ENCODE measurements at places on chromosomes 2 and 18.

- no peak for DNase-seq
These were observed 253.8 kb downstream of the FBXO15 start for GRCh38 chr18:73893880-73894279.

GRCh38 chr18:58215011-58215410, 171.0 kb downstream of the NEDD4L start:
- no peak for DNase-seq

- DNase-seq: no peak
These were observed 141.4 kb downstream of the MBP start for GRCh38 chr18:76991021-76991688.

DNA sequence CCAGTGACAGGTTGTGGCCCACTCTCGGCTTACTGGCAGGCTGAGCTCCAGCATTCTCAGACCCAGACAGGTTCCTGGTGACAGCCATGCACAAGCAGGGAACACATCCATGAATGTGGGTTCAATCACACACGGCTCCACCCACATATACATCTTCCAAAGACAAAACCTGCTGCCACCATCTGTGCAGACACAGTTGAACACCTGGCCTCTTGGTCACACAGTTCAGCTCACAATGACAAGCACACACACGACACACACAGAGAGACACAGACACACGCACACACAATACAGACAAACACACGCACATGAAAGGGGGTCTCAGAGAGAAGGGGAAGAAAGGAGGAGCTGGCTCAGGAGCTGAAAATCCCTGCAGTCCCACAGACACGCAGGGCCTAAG, 32.1 kb upstream of the PTMA start:
- DNase-seq: no peak

- DNase-seq: no peak
These were observed 205.8 kb upstream of the NRXN1 start for GRCh38 chr2:51237626-51238271.

DNA sequence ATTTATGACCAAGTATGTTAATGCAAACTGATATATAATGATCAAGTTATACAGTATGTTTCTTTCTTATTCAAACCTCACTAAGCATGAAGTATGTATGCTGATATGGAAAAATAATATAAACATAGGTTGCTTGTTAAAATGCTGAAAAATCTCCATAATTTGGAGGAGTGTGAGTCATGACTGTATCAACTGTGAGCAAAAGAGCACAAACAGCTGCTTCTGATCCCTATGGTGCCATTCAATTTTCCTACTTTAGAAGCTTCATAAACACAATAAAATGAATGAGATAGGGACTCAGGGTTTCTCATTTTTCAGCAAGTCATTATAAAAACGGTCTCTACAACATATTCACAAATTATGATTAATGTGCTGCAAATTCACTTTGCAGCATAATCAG, 129.9 kb upstream of the TFPI start:
- DNase-seq: no peak

DNA sequence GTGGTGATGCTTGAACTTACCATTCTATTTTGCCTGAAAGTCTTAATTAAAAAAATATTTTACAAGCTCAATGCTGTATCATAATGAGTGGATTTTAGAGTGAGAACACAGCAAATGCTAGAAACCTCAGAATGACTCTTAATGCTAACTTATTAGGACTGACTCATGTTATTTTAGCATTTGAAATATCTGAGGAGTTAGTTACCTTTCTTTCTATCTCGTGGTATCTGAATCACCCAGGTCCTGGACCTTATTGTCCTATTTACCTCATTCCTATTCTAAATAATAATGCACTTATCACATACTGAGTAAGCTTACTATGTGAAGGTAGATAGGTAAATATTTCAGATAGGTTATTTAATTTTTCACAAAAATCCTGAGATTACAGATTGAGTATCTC, 70.7 kb downstream of the SOS1 start:
- no peak for DNase-seq

GRCh38 chr2:77552956-77553355, 30.8 kb upstream of the LRRTM4 start:
- DNase-seq: no peak

- no peak for DNase-seq
These were observed 40.8 kb downstream of the BCL11A start for GRCh38 chr2:60512641-60513040.

DNA sequence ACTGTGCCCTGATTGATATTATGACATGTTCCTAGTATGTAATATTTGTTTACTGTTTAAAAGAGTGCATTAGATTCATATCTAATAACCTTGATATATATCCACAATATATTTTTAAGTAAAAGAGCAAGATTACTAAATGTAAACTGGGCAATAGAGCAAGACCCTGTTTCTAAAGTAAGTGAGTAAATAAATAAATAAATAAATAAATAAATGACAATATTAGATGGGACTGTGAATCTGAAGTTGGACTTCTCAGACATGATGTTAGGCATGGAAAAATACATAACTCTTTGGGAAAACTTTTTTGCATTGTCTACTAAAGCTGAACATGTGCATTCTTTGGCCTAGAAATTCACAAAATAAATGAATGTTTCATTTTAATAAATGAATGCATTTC, 164.7 kb downstream of the CCDC178 start:
- no peak for DNase-seq

DNA sequence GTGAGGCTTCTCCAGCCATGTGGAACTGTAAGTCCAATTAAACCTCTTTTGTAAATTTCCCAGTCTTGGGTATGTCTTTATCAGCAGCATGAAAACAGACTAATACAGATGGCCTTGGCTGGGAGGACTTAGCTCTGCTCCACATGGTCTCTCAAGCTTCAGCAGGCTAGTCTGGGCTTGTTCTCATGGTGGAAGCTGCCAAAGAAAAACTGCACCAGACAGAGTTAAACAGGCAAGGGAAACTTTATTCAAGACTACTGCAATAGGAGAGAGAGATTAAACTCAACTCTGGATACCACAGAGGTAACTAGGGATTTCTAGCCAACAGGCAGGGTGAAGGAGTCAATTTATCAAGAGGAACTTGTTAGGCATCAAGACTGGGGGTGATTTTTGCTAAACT, 142.1 kb downstream of the CABLES1 start:
- DNase-seq: no peak

DNA sequence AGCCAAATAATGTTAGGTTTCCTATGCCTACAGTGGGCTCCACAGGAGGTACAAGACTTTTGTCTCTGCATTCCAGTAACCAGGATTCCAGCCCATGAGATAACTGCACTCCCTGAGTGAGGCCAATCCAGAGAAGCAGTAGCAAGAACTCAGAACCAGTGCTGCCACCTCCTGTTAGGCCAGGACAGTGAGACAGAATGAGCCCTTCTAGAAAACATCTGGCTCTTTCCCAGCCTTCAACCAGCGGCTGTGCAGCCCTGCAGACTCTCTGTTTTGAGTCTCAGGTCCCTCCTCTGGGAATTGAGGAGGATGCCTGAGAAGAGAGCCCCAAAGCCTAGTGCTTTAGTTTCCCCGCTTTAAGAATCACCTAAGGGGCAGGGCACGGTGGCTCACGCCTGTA, 44.2 kb downstream of the ARID5A start:
- DNase-seq: no peak

DNA sequence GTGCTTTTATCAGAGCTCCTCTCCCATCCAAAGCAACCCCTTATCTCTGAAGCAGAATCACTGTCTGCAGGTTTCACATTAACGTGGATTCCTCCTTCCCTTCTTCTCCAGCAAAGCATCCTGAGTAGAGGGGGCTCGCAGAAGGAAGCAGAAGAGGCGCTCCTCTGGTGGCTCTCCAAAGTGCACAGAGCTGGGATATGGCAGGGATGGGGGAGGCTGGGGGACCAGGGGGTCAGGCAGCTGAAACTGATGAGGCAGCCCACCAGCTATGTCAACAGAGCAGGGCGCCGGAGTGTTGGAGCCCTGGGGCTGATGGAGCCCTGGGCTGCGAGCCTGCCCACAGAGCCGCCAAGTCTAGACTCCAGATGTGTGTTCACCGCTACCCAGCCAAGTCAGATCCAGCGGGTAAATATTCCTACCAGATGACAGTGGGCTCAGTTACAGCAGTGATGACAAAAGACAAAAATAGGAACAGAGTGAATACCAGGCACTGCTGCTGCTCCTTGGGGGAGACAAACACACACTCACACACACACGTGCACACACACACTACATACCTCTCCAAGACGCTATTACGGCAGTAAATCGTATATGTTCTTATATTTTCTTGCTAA, 678.3 kb upstream of the ID2 start:
- no peak for DNase-seq

DNA sequence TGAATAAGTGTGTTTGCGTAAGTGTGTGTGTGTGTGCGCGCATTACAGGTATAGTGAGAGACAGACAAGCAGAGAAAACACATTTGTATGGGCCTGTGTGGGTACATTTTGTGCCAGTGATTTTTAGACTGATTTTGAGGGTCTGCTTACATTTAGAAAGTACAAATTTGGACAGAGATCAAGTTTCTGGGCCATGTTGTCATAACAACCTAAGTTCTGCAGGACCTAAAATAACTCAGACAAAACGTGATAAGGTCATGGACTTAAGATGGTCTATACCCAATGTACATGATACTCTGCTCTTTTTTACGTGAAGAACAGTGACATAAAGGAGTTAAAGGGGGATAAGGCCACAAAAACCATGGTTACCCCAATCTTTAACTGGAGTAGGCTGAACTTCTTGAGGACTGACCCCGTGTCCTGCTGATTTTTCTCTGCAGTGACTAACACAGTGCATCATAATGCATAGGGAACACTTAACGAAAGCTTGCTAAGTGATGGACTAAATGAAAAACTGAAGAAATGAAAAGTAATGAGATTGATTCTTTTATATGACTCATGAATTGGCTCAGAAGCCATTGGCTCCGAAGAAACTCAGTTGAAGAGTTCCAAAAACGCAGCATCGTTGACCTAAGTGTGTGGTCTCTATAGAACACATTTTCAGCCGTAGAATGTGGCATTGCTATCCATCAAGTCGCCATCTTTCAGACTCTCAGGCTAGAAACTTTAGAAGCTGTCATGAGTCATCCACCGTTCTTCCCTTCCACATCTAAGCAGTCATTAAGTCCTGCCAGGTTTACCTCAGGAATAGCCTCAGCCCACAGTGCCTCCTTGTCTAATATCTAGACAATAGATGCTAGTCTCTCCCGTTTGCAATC, 61.6 kb upstream of the NCOA1 start:
- no peak for DNase-seq

GRCh38 chr2:102971701-102972100, 209.9 kb downstream of the TMEM182 start:
- no peak for DNase-seq

DNA sequence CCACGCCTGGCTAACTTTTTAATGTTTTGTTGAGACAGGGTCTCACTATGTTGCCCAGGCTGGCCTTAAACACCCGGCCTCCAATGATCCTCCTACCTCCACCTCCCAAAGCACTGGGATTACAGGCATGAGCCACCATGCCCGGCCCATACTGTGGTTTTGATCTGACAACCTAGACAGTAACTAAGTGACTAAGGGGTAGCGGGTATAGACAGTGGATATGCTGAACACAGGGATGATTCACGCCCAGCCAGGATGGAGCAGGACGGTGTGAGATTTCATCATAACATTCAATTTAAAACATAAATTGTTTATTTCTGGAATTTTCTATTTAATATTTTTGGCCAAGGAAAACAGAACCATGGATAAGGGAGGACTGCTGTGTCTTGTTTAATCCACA, 36.0 kb upstream of the YPEL5 start:
- DNase-seq: no peak

DNA sequence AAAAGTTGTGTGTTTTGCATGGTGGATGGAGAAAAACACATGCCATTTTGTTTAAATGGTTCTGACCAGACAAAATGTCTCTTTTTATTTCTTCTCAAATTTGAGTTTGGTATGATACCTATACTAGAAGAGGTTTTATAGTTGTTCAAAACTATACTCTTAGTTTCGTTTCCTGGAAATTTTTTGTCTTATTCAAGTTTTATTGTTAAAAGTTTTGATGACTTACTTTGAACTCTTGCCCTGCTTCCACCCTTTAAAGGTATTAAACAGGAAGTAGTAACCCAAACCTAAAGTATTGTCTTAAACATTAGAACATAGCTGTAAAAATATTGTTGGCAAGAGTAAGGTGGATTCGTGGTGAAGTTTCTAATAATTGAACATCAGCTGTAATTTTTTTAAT, 98.2 kb downstream of the BABAM2 start:
- DNase-seq: no peak

DNA sequence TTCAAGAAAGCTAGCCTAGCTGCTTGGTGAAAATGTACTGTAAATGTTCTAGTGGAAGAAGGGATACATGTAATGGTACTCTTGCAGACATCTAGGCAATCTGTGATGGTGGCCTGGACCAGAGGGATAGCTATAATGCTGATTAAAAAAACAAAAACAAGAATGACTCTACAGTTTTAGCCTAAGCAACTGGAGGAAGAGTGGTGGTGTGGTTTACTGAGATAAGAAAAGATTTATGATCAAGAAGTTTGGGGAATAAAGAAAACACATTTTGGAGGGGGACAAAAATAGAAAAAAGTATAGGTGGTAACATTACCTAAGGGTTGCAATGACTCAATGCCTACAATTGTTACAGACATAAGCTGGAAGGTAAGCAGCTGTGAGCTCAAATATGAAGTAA, 1080.7 kb upstream of the CELF4 start:
- no peak for DNase-seq

GRCh38 chr2:6945087-6945813, 28.0 kb downstream of the RNF144A start:
- DNase-seq: no peak

- no peak for DNase-seq
These were observed 205.5 kb upstream of the FSHR start for GRCh38 chr2:49359721-49360406.

DNA sequence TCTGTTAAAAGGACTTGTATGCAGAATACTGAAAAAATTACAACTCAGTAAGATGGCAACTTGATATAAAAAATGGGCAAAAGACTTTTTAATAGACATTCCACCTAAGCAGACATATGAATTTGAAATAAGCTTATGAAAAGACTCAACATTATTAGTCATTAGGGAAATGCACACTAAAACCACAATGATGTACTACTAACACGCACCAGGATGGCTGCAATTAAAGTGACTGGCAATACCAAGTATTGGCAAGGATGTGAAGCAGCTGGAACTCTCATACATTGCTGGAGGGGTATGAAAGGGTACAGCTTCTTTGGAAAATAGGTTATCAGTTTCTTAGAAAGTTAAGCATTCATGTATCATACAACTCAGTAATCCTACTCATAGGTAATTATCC, 3.2 kb upstream of the ENOSF1 start:
- peak; percentile 10 for DNase-seq

DNA sequence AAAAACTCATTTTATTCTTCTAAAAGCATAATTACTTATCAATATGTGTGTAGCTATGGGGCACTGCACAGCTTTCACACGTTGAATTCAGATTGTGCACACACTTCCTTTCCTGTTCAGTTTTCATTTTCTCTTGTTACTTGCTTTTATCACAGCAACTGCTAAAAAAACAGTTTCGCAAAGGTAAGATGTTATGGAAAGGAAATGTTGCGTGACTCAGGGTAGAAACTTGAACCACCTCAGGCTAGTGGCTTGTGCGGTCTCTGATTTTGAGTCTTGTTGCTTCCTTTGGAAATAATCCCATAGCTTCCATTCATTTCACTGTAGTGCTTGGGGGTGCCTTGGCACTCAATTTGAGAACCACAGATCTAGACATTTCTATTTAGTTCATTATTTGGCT, 171.9 kb downstream of the FMNL2 start:
- DNase-seq: no peak

GRCh38 chr18:75529394-75529793, 101.9 kb upstream of the SMIM21 start:
- no peak for DNase-seq
